ENCODE measurements at places on chromosomes 7 and 10. TPM values are rescaled to one million over a fixed set of nuclear protein-coding genes. Genes with fewer than 3 reads are reported as not detected.

MGMT gene
- 84.5 TPM for total RNA-seq

CHCHD2 gene
- 168 TPM for total RNA-seq

CLCN1 gene
- total RNA-seq, result not detected

SVIL gene
- total RNA-seq, result 0.74 TPM

Data from B cell (primary cell).